Caco-2 (cell line): ENCODE measurements at places on chromosomes 2 and 18. TPM values are rescaled to one million over a fixed set of nuclear protein-coding genes. Genes with fewer than 3 reads are reported as not detected.

The ARL6IP6 gene
- total RNA-seq = 33.1 and 41.4 TPM in 2 replicates

DNA sequence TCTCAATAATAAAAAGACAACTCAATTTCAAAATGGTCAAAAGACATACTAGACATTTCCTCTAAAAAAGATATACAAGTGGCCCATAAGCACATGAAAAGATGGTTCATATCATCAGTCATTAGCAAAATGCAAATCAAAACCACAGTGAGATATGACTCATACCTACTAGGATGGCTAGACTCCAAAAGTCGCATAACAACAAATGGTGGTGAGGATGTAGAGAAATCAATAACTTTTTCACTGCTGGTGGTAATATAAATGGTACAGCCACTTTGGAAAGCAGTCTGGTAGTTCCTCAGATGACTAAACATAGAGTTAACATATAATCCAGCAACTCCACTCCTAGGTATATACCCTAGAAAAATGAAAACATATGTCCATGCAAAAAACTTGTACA is 242.3 kb upstream of the NOL4 start:
- no peak for DNase-seq

DNA sequence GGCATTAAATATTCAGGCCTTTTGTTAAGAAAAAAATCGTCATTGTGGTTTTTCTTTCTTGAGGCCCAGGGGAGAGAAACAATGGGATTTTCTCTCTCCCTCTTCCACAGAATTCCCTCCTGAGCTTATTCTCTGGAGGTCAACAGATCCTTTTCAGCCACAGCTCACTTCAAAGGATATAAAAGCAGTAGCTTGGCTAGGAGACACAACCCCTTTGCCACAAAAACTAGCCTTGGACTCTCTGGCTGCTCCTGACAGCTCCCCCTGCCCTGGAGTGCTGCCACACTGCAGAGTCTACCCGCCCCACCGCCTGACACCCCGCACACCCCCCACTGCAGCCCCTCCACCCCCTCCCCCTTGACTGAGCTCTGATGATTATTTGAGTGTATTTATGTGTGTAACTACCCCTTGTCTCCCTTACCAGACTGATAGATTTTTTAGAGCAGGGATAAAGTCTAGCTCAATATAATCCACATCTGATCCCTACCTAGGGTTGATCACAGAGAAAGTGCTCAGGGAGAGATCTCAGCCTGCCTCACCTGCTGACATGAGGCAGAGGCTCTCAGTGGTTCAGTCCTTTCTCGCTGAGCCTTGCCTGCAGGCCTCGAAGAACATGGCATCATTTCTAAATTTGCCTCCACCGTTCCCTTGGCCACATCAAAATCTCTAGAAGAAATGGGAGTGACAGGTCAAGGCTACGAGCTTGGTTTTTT is 132.2 kb upstream of the SP5 start:
- no peak for DNase-seq

The CNGA3 gene
- total RNA-seq = not detected in 2 replicates

- DNase-seq = peak; percentile 26
Measured at GRCh38 chr2:26536371-26537068, 58.6 kb upstream of the OTOF start.

The FLACC1 gene
- total RNA-seq = 0.86 and 0.91 TPM in 2 replicates

DNA sequence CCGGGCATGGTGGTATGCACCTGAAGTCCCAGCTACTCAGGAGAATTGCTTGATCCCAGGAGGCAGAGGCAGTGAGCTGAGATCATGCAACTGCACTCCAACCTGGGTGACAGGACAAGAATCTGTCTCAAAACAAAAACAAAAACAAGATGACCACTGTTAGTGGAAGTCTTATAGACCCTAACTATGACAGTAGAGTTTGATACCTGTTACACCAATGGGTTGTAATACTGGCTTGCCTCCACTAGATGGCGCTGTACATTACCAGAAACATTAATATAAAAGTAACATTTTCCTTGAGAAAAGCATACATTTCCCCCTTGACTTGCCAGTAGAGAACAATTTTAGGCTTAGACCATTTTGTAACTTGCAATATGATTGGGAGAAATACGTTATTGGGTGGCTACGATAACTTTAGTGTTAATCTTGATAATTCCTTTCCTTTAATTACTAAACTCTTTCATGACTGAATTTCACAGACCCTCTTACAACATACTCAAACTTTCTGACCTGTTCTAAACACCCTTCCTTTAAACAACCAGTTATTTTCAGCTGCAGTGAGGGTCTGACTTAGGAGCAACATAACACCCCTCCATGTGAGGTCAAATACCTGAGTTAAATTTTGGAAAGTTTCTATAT is 19.5 kb downstream of the SLC25A52 start:
- DNase-seq = peak; percentile 17

GRCh38 chr2:140178234-140178633 is 1398.0 kb upstream of the NXPH2 start:
- DNase-seq = no peak

GRCh38 chr2:9057939-9058761 is 54.7 kb upstream of the MBOAT2 start:
- DNase-seq = no peak

The SH3RF3 gene
- total RNA-seq = 0.98 and 1.1 TPM in 2 replicates

GRCh38 chr18:56257205-56257604 is 381.2 kb downstream of the TXNL1 start:
- DNase-seq = no peak

- no peak for DNase-seq
Measured at GRCh38 chr2:205612636-205613035, 69.7 kb upstream of the NRP2 start.

GRCh38 chr18:22228976-22229375 is 59.6 kb downstream of the GATA6 start:
- DNase-seq = no peak

GRCh38 chr2:79370976-79371538 is 141.8 kb upstream of the CTNNA2 start:
- DNase-seq = no peak

GRCh38 chr2:169172151-169172735 is 102.9 kb downstream of the DHRS9 start:
- DNase-seq = no peak

DNA sequence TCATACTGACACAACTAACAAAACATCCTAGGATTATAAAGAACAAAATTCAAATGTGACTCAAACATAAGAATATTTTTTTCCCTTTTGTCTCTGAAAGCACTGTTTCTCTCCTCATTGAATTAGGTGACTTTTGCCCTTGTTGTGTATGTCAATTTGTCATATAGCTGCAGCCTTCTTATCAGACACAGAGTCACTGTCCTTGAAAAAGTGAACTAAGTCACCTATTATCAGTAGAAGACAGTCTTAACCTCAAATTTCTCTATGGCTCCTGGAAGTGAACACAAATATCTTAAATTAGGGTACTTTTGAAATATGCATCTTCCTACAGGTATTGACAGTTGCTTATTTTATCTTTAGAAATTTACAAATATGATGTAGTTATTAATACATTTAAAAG is 360.6 kb downstream of the NBAS start:
- DNase-seq = no peak

GRCh38 chr2:119119999-119120756 is 38.4 kb downstream of the C1QL2 start:
- DNase-seq = no peak

- no peak for DNase-seq
Measured at GRCh38 chr2:21627938-21628337, 504.2 kb downstream of the TDRD15 start.

- DNase-seq = no peak
Measured at GRCh38 chr2:230218421-230218820, 1.4 kb downstream of the SP110 start.

DNA sequence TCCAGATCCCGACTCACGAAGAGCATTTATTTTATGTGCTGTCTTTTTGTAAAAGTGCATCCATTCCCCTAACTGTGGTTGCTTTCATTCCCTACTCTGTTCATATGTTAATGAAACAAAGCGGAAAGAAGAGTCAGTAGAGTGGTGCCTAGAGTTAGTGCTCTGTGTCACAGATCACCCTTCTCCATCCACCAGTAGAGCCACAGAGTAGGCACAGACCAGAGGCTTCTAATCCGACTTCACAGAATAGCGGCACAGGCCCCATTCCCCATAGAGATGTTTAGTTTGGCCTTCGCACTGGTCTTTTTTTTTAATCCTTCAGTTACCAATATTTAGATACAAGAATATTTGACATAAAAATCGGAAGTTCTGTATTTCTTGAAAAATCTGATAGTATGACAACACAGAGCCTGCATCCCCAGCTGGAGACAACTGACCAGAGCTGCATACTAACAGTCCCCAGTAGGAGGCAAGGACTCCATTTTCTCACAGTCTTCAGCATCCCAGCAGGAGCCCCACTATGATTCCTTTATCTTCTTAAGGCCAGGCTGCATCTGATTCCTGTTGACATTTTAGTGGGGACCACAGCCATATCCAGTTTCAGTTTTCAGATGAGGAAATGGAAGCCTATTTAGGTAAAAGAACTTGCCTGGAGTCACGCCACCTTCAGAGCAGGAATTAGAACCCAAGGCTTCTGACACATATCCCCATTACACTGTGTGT is 7.0 kb downstream of the G6PC2 start:
- no peak for DNase-seq

GRCh38 chr2:216490061-216490460 is 8.6 kb upstream of the RPL37A start:
- DNase-seq = no peak

- DNase-seq = no peak
Measured at GRCh38 chr2:10826026-10826425, 13.4 kb upstream of the PDIA6 start.

GRCh38 chr2:14015113-14015630 is 617.3 kb upstream of the LRATD1 start:
- no peak for DNase-seq

GRCh38 chr2:234293973-234294372 is 202.9 kb downstream of the ARL4C start:
- peak; percentile 14 for DNase-seq

The TCF23 gene
- total RNA-seq = not detected in 2 replicates

GRCh38 chr2:221205103-221205673 is 366.9 kb downstream of the EPHA4 start:
- peak; percentile 73 for DNase-seq

The IL1F10 gene
- total RNA-seq = not detected in 2 replicates

GRCh38 chr2:190838492-190838910 is 42.1 kb upstream of the GLS start:
- no peak for DNase-seq

- no peak for DNase-seq
Measured at GRCh38 chr2:71496156-71496770, 42.9 kb downstream of the DYSF start.
